Stimulated activated effector memory CD8-positive, alpha-beta T cell treated with anti-CD3 and anti-CD28 coated beads, Interleukin-12 subunit alpha, Interleukin-12 subunit beta, amount 100 ng/mL, for 72 hours (primary cell): ENCODE measurements at places on chromosomes 3 and 15.

DNA sequence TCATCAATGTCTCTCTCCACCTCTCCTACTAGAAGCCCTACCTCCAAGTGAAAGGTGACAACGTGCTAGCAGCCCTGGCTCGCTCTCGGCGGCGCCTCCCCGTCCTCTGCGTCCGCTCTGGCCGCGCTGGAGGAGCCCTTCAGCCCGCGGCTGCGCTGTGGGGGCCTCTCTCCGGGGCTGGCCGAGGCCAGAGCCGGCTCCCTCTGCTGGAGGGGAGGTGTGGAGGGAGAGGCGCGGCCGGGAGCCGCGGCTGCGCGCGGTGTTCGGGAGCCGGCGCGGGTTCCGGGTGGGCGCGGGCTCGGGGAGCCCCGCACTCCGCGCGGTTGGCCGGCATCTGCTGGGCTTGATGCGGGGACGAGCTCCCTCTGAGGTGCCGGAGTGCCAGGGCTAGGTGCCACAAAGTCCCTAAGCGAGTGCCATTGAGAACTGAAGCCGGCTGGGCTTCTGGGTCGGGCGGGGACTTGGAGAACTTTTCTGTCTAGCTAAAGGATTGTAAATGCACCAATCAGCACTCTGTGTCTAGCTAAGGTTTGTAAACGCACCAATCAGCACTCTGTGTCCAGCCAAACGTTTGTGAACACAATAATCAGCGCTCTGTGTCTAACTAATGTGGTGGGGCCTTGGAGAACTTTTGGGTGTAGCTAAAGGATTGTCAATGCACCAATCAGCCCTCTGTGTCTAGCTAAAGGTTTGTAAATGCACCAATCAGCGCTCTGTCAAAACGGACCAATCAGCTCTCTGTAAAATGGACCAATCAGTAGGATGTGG lies 84.8 kb upstream of the ARRDC4 start:
- no peak for DNase-seq

DNA sequence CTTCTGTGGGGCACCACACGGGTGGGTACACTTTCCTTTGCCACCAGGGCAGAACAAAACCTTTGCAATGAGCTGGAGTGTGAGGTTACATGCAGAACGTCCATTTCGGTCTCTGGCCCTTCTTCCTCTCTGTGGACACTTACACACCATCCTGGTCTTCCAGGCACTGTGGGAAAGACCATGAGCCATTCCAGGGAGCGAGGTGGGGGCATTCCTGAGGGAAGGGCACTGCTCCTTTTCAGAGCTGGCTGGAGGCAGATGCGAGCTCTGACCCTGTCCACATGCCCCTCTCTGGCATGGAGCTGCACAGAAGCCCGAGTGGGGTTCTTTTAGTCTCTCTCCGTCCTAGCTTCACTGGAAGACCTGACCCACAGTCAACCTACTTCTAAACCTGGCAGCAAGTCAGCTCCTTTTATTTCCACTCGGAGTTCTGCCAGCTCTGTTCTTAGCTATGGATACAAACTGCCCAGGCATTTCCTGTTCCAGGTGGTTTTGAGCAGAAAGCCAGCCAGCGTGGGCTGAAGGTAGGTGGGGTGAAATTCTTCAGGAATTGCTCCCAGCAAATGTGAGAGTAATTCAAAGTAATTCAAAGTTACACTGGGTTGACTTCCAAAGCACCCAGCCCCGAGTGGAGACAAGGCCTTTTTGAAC lies 281.4 kb downstream of the ADAMTS17 start:
- DNase-seq: no peak

DNA sequence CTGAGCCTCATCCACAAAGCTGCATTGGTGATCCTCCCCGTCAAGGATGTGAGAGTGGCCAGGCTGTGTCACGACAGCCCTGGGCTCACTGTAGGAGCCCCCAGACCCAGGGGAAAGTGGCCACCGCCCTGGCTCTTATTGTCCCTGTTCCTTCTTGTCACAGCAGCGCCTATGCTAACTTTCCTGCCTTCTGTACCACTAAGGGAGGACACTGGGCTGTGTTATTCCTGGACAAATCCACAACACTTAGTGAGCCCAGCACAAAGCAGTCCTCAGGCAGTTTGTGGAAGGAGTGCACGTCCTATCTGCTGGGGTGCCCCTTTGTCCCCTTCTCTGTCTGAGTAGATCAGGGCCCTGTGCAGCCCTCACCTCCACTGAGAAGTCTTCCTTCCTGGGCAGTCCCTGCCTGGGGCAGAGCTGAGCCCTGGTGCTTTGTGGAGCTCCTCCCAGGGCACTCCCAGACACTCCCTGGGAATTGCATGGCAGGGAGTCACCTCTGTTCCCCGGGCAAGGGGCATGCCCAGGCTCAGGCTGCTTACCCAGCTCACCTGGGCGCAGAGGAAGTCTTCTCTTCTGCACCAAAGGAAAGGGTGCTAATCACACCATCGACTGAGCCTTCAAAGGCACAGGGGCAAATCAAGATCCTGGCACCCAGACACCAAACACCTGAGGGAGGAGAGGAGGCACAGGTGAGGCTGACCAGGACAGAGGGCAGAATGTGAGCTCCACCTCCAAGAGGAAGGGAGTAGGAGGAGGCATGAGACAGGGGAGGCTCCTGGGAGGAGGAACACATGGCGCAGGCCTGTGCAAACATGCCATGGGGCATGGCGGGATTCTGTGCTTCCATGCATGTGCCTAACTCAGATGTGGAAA lies 138.7 kb downstream of the KLF13 start:
- no peak for DNase-seq

GRCh38 chr3:192082730-192083660 lies 622.0 kb downstream of the PYDC2 start:
- no peak for DNase-seq

GRCh38 chr15:31461911-31462480 lies 135.4 kb downstream of the KLF13 start:
- DNase-seq: no peak

DNA sequence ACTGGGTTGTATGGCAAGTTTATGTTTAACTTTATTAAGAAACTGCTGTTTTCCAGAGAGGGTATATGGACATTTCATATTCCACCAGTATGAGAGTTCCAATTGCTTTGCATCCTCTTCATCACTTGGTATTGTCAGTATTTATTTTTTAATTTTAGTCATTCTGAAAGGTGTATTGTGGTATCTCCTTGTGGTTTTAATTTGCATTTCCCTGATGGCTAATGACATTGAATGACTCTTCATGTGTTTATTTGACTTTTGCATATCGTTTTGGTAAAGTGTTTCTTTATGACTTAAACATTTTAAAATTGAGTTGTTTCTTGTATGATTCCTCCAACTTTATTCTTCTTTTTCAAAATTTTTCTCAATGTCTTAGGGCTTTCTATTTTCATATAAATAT lies 44.4 kb downstream of the IL1RAP start:
- no peak for DNase-seq

- no peak for DNase-seq
These were observed 162.6 kb downstream of the IL5RA start for GRCh38 chr3:2947536-2947935.

- DNase-seq: no peak
These were observed 125.1 kb upstream of the SLC25A36 start for GRCh38 chr3:140816372-140817195.

- DNase-seq: no peak
These were observed 270.3 kb downstream of the RPLP1 start for GRCh38 chr15:69722924-69723323.

DNA sequence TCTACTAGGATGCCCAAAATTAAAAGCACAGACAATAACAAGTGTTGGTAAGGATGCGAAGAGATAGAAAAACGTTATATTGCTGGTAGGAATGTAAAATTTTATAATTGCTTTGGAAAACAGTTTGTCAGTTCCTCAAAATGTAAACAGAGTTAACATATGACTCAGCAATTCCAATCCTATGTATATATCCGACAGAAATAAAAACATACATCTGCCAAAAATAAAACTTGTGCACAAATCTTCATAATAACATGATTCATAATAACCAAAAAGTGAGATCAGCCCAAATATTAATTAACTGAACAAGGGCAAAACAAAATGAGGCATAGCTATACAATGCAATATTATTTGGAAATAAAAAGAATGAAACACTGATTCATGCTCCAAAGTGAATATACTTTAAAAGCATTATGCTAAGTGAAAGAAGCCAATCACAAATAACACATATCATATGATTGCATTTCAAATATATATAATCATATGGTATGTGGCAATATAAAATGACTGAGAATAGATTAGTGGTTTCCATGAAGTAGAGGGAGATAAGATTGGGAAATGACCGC lies 609.3 kb downstream of the IGSF11 start:
- no peak for DNase-seq

DNA sequence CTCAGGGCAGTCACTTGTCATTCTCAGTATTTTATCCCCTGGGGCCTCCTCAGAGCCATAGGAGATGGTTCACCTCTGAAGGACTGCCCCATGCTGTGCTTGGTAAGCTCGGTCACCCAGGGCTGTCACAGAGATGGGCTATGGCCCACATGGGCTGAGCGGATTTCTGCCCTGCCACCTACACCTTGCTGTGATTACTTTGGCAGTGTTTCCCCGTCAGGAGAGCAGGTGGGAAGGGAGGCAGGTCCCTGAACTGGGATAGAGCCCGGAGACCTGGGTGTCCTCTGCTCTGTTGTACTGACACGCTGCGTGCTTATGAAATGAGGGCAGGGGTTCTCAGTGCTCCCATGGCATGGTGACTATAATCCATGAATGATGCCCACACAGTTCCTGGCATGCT lies 48.9 kb downstream of the APBA2 start:
- DNase-seq: no peak

- DNase-seq: no peak
These were observed 11.8 kb downstream of the SLC12A8 start for GRCh38 chr3:125200731-125201139.

GRCh38 chr15:99181545-99181971 lies 67.8 kb downstream of the TTC23 start:
- DNase-seq: no peak

- DNase-seq: no peak
These were observed 15.3 kb downstream of the PIGB start for GRCh38 chr15:55334371-55334770.

DNA sequence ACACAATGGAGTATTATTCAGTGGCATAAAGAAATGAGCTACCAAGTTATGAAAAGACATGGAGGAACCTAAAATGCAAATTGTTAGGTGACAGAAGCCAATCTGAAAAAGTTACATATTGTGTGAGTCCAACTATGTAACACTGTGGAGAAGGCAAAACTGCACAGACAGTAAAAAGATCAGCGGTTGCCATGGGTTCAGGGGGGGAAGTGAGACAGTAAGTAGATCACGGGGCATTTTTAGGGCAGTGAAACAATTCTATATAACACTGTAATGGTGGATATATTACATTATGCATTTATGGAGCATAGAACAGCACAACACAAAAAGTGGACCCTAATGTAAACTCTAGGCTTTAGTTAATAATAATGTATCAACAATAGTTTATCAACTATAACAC lies 17.6 kb downstream of the CBLB start:
- DNase-seq: no peak

DNA sequence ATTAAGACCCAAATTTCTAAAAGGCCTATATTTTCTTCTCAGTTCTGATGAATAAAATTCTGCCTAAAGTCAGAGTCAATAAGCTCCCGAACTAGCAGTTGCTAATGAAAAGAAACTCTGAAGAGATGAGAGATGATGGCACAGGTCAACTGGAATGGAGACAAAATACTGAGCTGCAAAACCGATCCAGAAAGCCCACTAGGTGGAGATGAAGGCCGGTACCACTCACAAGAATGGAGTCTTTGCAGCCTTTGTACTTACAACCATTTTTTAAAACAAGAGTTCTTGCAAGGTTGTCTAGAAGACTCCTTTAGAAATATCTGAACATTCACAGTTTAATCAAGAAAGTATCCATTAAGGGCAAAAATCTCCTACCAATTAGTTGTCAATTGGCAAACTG lies 119.9 kb upstream of the TJP1 start:
- DNase-seq: no peak

GRCh38 chr15:27956285-27956684 lies 142.8 kb downstream of the OCA2 start:
- DNase-seq: no peak

- no peak for DNase-seq
These were observed 4.9 kb downstream of the LIMD1 start for GRCh38 chr3:45599424-45599886.
